ENCODE measurements at places on chromosomes 2 and 18.

- no peak for DNase-seq
These were observed 49.7 kb downstream of the GLI2 start for GRCh38 chr2:120785228-120785966.

DNA sequence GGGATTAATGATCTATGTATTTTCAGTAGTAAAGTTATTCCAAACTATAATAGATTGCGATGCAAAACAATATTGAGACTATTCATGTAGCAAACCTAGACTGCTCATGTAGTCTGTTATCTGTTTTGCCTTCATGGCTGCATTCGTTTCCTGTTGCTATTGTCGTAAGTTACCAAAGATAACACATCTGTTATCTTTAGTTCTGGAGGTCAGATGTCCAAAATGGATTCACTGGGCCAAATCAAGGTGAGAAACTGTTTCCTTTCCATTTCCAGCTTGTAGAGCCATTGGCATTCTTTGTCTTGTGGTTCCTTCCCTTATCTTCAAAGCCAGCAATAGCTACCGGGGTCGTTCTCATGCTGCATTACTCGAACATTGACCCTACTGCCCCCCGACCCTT is 20.9 kb downstream of the ITGAV start:
- DNase-seq, result no peak

DNA sequence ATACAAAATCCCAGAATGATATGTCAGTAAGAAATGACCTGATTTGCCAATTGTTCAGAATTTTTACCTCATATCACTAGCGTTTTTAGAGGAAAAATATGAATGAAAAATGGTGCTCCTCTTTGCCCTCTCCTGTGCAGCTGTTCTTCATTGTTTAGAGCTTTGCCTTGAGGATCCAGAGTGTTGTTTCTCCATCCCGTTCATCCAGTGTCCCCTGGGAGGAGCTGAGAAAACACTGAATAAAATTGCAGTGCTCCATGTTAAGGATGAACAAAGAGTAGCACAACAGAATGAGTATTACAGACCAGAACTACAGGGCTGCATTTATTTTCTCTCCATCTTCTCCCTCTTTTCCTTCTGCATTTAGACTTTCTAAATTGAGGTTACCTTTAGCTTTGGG is 133.1 kb downstream of the ADCYAP1 start:
- DNase-seq, result no peak

GRCh38 chr2:99377879-99378278 is 40.7 kb downstream of the EIF5B start:
- no peak for DNase-seq

- DNase-seq, result no peak
These were observed 13.7 kb downstream of the ANKRD23 start for GRCh38 chr2:96830044-96830562.

DNA sequence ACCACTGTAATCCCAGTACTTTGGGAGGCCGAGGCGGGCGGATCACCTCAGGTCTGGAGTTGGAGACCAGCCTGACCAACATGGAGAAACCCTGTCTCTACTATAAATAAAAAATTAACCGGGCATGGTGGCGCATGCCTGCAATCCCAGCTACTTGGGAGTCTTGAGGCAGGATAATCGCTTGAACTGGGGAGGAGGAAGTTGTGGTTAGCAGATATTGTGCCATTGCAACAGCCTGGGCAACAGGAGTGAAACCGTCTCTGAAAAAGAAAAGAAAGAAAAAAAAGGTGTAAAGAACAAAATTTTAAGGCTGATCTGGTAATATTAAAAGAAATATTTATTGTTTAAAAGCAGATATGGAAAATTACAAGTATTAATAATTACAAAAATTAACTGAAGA is 29.7 kb downstream of the ZNF804A start:
- DNase-seq, result no peak

GRCh38 chr2:14619441-14619840 is 13.1 kb upstream of the LRATD1 start:
- no peak for DNase-seq

DNA sequence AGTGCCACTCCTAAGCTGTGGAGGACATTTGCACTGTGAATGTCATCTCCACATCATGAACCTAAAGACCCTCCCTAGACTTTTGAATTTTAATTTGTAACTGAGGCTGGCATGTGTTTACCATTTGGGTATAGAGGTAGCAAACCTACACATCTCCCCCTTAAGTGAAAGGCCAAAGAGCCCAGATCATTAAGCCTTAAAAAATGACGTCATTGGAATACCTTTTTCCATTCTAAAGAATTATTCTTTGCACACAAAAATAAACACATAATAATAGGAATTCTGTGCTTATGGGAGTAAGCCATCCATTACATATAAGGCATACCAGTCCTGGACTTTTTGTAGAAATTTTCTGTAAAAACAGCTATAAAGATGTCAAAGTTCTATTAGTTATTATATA is 38.9 kb downstream of the ZNF385B start:
- DNase-seq, result no peak

- no peak for DNase-seq
These were observed 309.9 kb upstream of the RAB12 start for GRCh38 chr18:8299054-8299980.

- no peak for DNase-seq
These were observed 243.3 kb upstream of the REG3G start for GRCh38 chr2:78782196-78782595.

GRCh38 chr2:41116106-41116797 is 664.4 kb upstream of the SLC8A1 start:
- no peak for DNase-seq

- DNase-seq, result no peak
These were observed 121.6 kb downstream of the GALNT1 start for GRCh38 chr18:35703043-35703688.

- no peak for DNase-seq
These were observed 73.0 kb upstream of the RIOK3 start for GRCh38 chr18:23380001-23380550.

DNA sequence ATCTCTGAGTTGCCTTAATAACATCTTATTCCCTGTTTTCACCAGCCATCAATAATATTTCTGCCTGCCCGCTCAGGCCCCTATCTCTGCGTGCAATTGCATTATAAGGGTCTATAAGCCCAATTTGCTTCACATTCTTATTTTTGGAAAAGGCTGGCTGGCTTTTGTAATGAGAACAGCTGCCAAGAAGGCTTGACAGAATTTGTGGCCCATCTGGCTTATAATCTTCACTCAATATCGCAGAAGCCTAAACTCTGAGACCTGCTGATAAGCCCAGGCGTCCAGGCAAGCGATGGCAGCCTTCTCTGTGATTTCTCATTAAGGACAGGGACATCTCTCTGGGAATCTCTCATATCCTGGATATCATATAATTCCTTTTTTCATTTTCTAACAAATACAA is 1618.6 kb upstream of the CELF4 start:
- no peak for DNase-seq

DNA sequence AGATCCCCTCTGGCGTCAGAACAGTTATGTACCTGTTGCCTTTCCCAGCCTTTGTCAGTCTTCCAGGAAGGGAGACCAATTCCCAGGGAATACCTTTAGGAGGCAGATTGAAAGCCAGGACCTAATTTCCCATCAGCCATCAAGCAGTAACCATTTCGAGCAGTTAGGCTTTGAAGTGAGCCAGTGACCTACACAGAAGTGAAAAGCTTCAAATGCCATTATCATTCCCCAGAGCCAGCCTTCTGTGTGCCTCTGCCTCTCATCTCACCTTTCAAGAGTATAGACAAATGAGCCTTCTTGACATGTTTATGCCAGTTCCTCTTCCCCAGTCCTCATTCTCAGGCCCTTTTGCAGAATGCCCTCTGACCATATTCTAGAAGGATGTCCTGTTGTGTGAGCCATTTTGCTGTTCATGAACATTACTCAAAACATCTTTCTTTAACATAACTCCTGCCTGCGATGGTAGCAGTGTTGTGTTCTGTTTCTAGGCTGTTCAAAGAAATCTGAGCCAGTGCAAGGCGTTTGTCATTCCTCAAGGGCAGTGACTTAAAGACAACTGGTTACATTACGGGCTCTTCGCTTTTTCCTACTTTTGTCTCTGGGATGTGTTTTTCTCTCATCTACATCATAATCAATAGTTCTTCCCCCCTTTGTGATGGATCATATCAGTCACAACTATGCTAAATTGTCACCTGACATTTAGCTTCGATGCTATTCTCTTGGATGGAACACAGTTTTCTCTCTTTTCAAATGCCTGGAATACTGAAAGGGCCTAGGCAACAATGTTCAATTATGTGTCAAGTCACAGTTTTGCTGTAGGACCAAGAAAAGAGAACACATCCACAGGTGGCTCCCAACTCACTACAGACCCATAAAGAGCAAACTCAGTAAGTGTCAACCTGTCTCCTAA is 138.6 kb downstream of the ALK start:
- DNase-seq, result no peak

GRCh38 chr2:113754160-113754559 is 2.3 kb downstream of the SLC35F5 start:
- no peak for DNase-seq

GRCh38 chr2:218281449-218281848 is 10.9 kb downstream of the TMBIM1 start:
- DNase-seq, result no peak

DNA sequence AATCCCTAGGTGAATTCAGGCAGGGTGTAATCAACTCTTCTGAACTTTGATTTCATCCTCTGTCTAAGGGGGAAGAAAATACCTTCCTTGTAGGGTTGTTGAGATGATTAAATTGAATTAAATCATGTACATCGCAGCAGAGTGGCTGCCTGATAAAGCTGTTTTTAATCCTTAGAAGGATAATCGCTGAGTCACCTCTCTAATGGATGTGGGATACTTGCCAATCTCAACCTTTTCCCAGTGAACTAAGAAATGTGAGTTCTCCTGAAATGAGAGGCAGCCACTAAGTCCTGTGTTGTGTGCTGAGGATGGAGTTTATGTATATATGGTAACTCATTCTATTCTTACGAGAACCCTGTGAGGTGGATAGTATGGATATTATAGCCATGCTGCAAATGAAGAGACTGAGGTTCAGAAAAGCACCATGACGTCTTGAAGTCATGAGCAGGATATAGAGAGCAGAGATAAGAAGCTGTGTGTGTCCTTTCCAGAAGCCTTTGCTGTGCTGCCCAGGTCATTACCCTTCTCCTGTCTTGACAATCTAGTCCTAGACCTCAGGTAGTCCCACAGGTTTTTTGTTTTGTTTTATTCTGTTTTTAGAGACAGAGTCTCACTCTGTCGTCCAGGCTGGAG is 93.3 kb downstream of the HNRNPLL start:
- peak; percentile 46 for DNase-seq

DNA sequence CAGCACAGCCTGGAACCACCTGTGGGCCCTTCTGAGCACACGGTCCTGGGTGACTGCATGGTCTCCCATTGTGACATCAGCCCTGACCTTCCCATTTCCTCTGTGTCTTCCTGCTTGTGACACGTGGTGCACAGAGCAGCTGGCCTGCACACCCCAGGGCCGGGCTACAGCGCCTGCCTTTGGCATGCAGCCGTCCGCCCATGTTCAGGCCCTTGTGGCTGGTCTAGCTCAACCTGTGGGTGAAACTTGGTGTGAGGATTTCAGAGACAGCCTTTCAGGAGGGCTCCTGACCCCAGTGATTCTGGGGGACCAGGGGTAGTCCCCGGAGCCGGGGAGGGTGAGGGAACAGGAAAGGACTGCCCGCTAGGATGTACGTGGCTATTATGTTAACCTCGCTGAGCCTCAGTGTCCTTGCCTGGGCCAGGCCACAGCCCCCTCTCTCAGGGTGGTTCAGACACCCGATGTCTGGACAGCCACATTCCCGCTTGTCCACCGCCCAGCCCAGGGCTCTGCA is 284.8 kb upstream of the HS6ST1 start:
- DNase-seq, result peak; percentile 2

DNA sequence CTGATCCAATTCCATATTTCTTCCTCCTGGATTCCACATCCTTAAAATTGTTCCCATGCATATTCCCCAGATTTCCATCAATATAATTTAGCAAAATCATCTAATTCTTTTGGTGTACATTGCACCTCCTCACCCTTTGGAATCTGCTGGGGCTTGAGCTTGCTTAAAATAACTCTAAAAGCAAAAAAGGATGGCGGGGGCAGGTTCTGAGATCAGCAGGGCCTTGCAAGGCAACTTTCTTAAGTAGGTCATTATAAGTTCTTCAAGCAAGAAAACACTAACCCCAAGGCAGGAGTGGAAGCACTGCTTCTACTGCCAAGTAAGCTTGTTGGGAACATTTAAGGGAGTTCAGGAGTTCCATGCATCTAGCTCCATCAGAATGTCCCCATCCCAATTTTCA is 254.3 kb upstream of the CCDC68 start:
- no peak for DNase-seq

DNA sequence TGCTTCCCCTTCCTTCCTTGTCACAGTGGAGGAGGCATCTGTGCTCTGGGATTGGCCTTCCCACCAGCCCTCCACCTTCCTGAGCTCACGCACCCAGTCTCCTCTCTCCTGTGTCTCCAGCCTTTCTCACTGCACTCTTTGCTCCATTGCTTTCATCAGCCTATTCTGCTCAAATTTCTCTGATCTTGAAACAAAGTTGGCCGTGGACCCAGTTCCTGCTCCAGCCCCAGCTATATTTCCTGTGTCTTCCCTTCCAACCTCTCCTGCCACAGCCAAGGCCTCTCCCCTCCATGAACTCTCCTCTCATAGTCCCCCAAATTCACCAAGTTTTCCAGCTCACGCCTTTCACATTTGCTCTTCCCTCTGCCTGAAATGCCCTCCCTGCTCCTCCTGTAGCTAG is 226.6 kb upstream of the AGAP1 start:
- DNase-seq, result no peak

GRCh38 chr2:101858910-101859309 is 132.8 kb upstream of the IL1R2 start:
- no peak for DNase-seq

- DNase-seq, result no peak
These were observed 10.4 kb downstream of the CERKL start for GRCh38 chr2:181646415-181646987.

DNA sequence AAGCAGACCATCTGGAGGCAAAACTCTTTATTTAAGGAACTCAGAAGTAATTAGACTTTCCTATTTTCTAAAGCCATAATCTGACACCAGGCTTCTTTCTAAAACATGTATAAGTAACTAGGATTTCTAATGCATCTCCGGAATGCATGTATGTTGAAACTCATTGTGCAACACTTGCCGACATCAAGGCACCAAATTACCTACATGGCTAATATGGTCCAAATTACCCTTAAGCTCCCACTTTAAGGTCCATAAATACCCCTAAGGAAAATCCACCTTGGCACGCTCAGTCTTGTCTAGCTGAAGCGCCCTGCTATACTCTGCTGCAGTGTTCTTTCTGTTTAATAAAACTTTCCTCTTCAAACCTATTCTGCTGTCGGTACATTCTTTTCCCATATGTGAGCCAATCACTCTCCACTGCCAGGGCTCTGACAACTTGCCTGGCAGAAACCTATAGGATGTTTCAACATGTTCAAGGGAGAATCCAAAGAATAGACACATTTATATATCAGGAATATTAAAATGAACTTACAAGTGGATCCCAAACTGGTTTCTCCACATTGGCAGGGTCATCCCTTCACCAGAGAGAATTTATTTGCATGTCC is 171.9 kb downstream of the GALNT1 start:
- DNase-seq, result no peak

Measured in WERI-Rb-1 (cell line).